Type B pancreatic cell (in vitro differentiated cells): ENCODE measurements at places on chromosomes 3 and 15. TPM values are rescaled to one million over a fixed set of nuclear protein-coding genes. Genes with fewer than 3 reads are reported as not detected.
A peak's percentile ranks its signal among the peaks of the same experiment; 100 is the strongest.

DNA sequence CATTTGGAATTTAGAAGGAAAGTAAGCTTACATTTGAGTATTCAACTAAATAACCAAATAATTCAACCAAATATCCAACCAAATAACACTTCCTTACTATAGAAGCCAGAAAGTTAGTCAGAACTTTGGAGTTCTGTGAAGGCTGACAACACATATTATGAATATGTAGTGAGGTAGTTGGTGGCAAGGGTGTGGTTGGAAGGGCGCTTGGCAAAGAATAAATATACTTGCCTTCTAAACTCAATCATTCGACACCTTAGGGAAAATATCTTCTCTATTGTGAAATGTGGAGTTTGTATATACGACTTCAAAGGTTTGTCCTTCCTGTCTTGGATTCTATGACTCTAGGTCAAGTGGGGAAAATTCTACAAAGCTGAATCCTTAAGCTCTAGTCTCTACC is 111.7 kb upstream of the OSTN start:
- no peaks in the 10 kb centered on the region for H3K4me1 ChIP-seq
- no peak for DNase-seq
- no peak overlapping the region for H3K4me3 ChIP-seq
- no peaks in the 10 kb centered on the region for H3K36me3 ChIP-seq

DNA sequence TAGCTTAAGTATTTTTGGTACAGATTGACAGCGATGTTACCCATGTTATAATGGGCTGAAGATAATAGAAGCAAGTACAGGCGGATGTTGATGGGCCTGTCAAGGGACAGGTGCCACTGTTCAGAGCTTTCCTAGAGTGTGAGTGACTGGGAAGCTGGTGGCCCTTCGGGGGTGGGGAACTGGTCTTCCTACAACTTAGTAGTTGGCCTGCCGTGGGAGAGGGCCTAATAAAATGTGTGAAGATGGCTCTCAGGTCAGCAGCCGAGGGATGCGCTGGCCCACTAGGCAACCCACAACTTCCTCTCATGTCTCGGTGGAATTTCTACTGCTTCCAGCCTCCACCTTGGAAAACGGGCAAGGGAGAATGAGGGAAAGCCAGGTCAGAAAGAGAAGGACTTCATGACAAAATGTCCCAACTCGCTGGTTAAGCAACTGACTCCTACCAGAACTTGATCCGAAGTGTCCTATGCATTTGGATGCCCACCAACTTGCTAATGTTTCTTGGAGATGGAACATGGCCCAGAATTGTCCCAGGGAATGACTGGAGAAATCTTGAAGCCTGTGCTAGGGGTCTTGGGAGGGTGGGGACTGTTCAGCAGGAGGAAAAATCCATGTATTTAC is 1.4 kb downstream of the GYG1 start:
- peaks cover 6% of the 10 kb centered on the region for H3K27me3 ChIP-seq
- H3K4me3 ChIP-seq: peak overlapping the region; percentile 85
- peaks cover 11% of the 10 kb centered on the region for H3K4me1 ChIP-seq
- peaks cover 17% of the 10 kb centered on the region for H3K36me3 ChIP-seq
- no peak for DNase-seq

DNA sequence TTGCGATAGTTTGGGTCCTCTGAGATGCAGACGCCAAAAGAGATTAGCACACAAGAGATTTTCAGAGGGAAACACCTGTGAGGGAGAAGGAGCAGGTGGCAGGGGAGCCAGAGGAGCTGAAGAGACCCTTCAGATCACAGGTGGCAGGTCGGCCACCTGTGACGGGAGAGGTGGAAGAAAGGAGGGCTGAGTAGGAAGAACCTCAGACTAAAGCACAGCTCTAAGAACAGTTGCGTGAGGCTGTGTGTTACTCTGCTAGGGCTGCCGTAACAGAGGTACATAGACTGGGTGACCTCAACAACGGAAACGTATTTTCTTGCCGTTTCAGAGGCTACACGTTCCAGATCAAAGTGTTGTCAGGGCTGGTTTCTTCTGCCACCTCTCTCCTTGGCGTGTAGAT is 38.5 kb downstream of the C2CD4A start:
- H3K4me1 ChIP-seq: peaks cover 4% of the 10 kb centered on the region
- H3K36me3 ChIP-seq: no peaks in the 10 kb centered on the region

GRCh38 chr15:43151688-43152087 is 18.3 kb downstream of the TMEM62 start:
- no peak overlapping the region for H3K27ac ChIP-seq
- H3K27me3 ChIP-seq: no peaks in the 10 kb centered on the region
- no peaks in the 10 kb centered on the region for H3K4me1 ChIP-seq
- H3K4me3 ChIP-seq: no peak overlapping the region

GRCh38 chr15:78364233-78364632 is 24.1 kb downstream of the CRABP1 start:
- H3K4me3 ChIP-seq: no peak overlapping the region
- DNase-seq: no peak
- peaks cover 62% of the 10 kb centered on the region for H3K4me1 ChIP-seq
- peaks cover 7% of the 10 kb centered on the region for H3K27me3 ChIP-seq
- no peaks in the 10 kb centered on the region for H3K36me3 ChIP-seq

GRCh38 chr3:178895178-178895789 is 176.3 kb downstream of the ZMAT3 start:
- H3K27me3 ChIP-seq: no peaks in the 10 kb centered on the region
- H3K36me3 ChIP-seq: no peaks in the 10 kb centered on the region
- no peak for DNase-seq
- no peak overlapping the region for H3K27ac ChIP-seq
- H3K4me1 ChIP-seq: peaks cover 2% of the 10 kb centered on the region

Gene ROPN1
- not detected in 2 replicates for total RNA-seq

Gene IGF2BP2
- total RNA-seq: 101 and 140 TPM in 2 replicates

GRCh38 chr3:20060974-20061685 is 20.9 kb downstream of the KAT2B start:
- no peaks in the 10 kb centered on the region for H3K27me3 ChIP-seq
- no peak overlapping the region for H3K4me3 ChIP-seq
- H3K27ac ChIP-seq: no peak overlapping the region
- no peak for DNase-seq

Gene CYP1A2
- total RNA-seq: 1.6 TPM in 1 of 2 replicates, not detected in the other

- H3K36me3 ChIP-seq: peaks cover 6% of the 10 kb centered on the region
- no peak for DNase-seq
- peaks cover 29% of the 10 kb centered on the region for H3K4me1 ChIP-seq
- H3K4me3 ChIP-seq: peak overlapping the region; percentile 2
- no peaks in the 10 kb centered on the region for H3K27me3 ChIP-seq
Measured at GRCh38 chr3:141103503-141103902, 52.4 kb downstream of the SPSB4 start.

Gene AGBL1
- 0.07 TPM in 1 of 2 replicates, not detected in the other for total RNA-seq

Gene ANKRD63
- total RNA-seq: 0.98 and 1.5 TPM in 2 replicates
